ENCODE measurements at places on chromosomes 1 and 21.
A peak's percentile ranks its signal among the peaks of the same experiment; 100 is the strongest.

DNA sequence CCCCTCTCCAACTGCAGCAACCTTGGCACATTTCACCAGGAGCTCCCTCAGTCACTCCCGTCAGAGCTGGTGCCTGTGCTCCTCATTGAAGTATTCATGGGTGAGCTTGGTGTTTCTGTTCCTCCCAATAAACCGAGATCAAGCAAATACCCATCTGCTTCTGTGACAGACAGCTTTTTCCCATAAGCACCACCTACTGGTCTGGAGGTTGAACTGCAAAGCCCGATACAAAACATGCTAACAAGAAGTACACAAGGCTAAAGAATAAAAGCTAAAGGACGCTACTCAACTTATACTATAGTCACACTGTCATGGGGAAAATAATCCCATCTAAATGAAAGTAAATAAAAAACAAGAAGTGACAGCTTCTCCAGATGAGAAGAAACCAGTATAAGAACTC is 111.9 kb upstream of the C21orf91 start:
- DNase-seq: no peak

DNA sequence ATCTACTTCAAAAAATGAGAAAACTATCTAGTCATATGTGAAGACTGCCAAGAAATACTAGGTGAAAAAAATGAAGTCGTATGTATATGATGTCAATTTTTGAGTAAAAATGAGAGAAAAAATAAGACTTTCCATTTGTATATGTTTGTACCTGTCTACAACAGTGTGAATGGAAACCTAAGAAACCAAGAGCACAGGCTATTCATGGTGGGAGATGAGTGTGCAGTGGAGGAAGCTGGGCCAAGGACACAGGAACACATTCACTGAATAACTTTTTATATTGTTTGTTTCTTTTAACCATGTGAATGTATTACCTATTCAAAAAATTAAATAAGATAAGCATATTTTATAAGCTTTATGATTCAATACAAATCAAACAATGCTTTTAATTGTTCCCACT is 67.0 kb downstream of the ERO1B start:
- DNase-seq: no peak

- no peak for DNase-seq
These were observed 171.9 kb upstream of the RAB4A start for GRCh38 chr1:229098903-229099578.

- DNase-seq: no peak
These were observed 22.4 kb downstream of the LRRC8B start for GRCh38 chr1:89546934-89547562.

GRCh38 chr1:211735208-211736170 is 60.1 kb upstream of the NEK2 start:
- peak; percentile 82 for DNase-seq

GRCh38 chr21:42439284-42440186 is 35.8 kb downstream of the UBASH3A start:
- no peak for DNase-seq

GRCh38 chr1:158055854-158056253 is 62.4 kb downstream of the KIRREL1 start:
- no peak for DNase-seq

GRCh38 chr1:32273391-32274208 is 18.3 kb upstream of the HDAC1 start:
- DNase-seq: peak; percentile 19

DNA sequence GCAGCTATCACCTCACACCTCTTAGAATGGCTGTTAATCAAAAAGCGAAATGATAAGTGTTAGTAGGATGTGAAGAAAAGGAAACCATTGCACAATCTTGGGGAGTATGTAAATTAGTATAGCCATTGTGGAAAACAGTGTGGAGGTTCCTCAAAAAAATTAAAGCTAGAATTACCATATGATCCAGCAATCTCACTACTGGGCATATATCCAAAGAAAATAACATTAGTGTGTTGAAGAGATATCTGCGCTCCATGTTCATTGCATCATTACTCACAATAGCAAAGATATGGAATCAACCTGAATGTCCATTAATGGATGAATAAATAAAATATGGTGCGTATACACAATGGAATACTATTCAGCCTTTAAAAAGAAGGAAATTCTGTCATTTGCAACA is 68.9 kb downstream of the SNRPE start:
- peak; percentile 67 for DNase-seq

DNA sequence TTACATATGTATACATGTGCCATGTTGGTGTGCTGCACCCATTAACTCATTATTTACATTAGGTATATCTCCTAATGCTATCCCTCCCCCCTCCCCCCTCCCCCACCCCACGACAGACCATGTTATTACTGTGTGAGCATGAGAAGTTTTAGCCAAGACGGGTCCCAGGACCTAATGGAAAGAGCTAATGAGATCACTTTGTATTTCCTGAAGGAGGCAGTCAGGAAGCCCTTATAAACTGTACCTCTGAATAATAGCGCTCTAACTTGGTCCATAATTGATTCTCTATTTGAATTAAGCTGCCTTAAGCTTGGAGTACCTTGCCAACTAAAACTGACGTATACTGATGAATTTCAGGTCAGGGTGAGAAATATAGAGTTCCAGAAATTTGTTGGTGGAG is 4.1 kb upstream of the NEGR1 start:
- DNase-seq: no peak

DNA sequence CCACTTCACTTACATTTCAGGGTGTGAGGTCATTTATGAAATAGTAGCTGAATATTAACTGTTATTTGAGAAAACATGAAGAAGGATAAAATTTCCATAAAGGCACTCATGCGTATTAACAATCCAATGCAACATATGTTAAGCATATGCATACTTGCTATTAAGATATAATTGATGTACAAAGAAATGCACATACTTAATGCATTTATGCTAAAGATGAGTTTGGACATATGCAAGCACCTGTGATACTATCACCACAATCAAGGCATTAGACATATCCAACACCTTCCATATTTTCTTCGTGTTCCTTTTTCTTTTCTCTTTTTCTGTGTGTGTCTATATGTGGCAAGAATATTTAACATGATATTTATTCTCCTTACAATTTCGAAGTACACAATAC is 464.8 kb upstream of the BRINP3 start:
- no peak for DNase-seq

- no peak for DNase-seq
These were observed 35.7 kb downstream of the ATP2B4 start for GRCh38 chr1:203662360-203662759.

- DNase-seq: peak; percentile 12
These were observed 49.6 kb downstream of the CD58 start for GRCh38 chr1:116521186-116521585.

GRCh38 chr1:15249081-15249480 is 2.1 kb downstream of the FHAD1 start:
- DNase-seq: no peak

DNA sequence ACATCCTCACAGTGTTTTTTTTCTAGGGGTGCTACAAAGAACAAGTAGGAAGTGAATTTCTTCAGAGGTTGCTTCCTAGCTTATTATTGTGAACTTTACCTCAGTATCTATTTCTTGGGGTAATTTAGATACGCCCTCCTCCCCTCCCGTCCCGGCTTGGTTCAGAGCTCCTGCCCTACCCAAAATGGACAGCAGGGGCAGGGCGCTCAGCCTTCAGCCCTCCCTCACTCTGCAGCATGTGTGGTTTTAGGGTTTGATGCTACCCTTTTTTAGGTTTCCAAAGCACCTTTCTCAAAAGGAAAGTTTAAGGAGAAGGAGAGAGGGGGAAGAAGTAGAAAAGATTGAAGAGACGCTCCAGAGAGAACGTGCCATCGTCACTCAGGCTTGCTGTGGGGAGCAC is 16.9 kb upstream of the POGK start:
- DNase-seq: no peak

DNA sequence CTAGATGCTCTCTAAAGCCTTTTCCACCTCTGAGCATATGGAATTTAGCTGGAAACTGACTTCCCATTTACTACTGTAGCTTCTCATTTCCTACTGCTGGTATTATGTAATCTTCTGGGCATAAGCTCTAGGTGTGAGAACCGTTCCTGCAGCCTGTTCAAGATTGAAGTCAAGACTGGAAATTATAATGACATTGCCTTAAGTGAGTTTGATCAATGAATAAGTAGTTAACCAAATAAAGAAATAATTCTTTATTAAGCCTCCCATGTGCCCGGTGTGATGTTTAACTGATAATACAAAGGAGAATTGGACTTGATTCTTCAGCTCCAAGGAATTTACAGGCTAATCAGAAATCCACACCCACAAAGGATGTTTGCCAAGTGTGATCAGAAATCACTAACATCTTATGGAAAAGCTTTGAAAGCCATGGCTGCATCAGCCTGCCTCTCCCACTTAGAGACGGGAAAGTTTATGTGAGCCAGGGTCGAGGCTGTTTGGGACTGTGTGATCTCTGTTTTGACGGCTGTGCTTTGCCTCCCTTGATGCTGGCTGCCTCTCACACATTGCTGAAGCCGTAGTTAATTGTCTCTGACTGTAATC is 36.4 kb upstream of the PRELP start:
- DNase-seq: no peak

- peak; percentile 62 for DNase-seq
These were observed at the start of gene RAVER2 for GRCh38 chr1:64744492-64745180. TSS of gene RAVER2 (plus strand) at chr1:64745075. CDS start at chr1:64745173, 98 bp downstream.

Measured in amniotic epithelial cell (primary cell).